Stimulated activated CD4-positive, alpha-beta T cell treated with anti-CD3 and anti-CD28 coated beads, Interleukin-15, amount 100 ng/mL, for 48 hours (primary cell): ENCODE measurements at places on chromosomes 13 and 19.

DNA sequence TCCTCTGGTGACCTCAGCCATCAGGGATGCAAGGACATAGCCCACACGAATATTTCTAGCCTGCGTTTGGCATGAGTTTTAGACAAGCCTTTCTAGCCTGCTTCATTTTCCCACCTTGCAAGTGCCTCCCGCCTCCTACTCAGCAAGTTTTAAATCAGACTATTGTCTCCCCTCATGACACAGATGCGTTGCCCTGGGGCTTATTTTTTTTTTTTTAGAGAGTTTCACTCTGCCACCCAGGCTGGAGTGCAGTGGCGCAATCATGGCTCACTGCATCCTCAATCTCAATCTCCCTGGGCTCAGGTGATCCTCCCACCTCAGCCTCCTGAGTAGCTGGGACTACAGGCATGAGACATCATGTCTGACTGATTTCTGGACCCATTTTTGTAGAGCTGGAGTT, 14.6 kb downstream of the GJB2 start:
- DNase-seq: no peak

GRCh38 chr19:1229924-1230782, 7.7 kb downstream of the CBARP start:
- no peak for DNase-seq

DNA sequence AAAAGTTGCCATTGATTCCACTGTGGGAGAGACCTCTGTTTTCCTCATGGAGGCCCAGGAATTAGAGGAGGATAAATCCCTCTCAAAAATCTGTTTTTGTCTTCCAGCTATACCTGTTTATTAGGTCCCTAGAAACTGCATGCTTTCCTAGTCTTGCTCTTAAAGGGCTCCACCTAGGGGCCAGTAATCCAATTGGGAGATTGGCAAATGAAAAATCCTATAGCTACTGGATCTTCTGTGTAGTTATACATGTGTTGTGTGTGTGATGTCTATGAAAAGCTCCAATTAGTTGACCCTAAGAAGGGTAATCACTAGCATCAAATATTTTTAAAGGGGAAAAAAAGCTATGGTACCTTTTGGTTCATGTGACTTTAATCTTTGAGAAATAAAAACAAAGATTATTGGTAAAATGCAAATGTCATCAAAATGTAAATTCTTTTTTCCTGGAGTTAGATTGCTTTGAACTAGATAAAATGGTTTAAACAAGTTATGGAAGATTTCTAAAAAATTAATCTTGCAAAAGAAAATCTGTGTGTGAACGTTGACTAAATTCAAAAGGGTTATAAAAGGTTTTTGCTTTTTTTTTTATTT, 63.4 kb upstream of the C1QTNF9B start:
- no peak for DNase-seq

GRCh38 chr13:42071672-42072419, 23.4 kb downstream of the DGKH start:
- DNase-seq: no peak

DNA sequence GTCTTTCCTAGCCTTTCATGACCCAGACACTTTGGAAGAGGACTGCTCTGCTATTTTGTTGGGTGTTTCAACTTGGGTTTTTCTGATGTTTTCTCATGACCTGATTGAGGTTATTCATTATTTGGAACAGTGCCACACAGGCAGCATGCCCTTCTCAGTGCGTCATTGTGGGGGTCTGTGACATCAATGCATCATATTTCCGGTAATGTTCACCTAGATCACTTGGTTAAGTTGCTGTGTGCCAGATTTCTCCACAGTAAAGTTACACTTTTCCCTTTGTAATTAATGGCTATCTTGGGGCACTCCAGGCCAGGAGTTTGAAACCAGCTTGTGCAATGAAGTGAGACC, 124.4 kb downstream of the SIPA1L3 start:
- DNase-seq: no peak

GRCh38 chr13:35470671-35471661, 5.5 kb downstream of the MAB21L1 start:
- no peak for DNase-seq

- DNase-seq: no peak
Measured at GRCh38 chr13:111949311-111949710, 117.6 kb upstream of the SOX1 start.

- no peak for DNase-seq
Measured at GRCh38 chr19:6464070-6464873, at the start of gene CRB3. Gene CRB3 (plus strand): TSS chr19:6464271. CDS start chr19:6464702, 431 bp downstream.

GRCh38 chr13:99463646-99464397, 37.5 kb upstream of the TM9SF2 start:
- no peak for DNase-seq

DNA sequence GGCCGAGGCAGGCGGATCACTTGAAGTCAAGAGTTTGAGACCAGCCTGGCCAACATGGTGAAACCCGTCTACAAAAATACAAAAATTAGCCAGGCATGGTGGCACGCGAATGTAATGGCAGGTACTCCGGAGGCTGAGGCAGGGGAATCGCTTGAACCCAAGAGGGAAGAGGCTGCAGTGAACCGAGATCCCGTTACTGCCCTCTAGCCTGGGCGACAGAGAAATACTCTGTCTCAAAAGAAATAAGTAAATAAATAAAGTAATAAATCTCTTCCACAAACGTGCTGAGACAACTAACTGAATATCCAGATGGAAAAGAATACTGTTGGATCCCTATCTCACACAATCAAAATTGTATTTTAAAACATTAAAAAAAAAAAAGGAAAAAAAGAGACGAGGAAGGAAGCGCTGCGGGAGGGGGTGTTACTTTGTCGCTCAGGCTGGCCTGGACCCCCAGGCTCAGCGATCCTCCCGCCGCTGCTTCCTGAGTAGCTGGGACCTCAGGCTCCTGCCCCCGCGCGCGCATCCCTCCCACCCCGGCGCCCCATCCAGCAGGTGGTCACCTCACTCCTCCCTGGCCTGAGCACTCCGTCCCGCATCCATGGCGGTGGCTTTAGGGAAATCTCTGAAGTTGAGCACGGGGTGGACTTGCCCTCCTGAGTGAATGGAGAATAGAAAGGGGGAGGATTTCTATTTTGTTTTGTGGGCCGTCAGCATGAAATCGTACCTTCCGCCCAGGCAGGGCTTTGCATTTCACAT, 628 bp upstream of the ZNF813 start:
- DNase-seq: no peak

DNA sequence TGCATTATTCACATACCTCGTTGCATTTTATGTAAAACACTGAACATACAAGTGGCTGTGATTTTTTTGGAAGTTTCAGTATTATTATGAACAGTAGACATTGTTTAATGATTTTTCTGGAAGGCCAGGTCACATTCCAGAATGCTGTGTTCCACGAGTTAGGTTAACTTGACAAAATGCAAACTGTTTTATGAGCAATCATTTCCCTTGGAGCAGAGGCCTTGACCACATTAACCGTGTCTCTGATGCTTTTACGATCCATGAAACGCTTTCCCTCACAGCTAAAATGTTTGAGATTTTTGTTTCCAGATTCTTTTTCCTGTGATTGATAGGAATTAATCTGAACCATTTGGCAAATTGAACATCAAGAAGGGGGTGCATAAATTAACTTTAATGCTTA, 57.8 kb downstream of the MBNL2 start:
- no peak for DNase-seq
